Stimulated activated CD4-positive, alpha-beta T cell treated with anti-CD3 and anti-CD28 coated beads, Interleukin-15, amount 100 ng/mL, for 48 hours (primary cell): ENCODE measurements at places on chromosomes 3 and 15.

DNA sequence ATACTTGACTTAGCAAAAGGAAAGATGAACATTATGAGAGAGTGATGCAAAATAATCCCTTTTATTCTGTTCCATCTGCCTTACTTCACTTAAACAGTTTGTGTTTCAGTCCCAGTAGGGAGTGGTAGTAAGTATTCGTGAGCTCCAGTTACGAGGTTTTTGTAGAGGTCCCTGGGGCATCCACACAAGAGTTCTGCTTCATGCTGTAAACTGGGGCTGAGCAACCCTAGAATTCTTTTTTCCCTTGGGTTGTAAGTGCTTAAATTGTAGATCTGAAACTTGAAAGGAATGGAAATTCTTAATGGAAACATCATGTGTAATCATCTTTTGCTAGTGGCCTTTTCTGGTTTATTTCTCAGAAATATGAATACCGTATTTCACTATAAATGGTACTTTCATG, 79.5 kb downstream of the SEMA6D start:
- no peak for DNase-seq

- no peak for DNase-seq
Observed at GRCh38 chr3:64388886-64389285, 163.6 kb upstream of the PRICKLE2 start.

GRCh38 chr15:70479785-70480184, 283.6 kb downstream of the UACA start:
- DNase-seq, result no peak

- no peak for DNase-seq
Observed at GRCh38 chr15:50116477-50116876, 2.6 kb downstream of the ATP8B4 start.

DNA sequence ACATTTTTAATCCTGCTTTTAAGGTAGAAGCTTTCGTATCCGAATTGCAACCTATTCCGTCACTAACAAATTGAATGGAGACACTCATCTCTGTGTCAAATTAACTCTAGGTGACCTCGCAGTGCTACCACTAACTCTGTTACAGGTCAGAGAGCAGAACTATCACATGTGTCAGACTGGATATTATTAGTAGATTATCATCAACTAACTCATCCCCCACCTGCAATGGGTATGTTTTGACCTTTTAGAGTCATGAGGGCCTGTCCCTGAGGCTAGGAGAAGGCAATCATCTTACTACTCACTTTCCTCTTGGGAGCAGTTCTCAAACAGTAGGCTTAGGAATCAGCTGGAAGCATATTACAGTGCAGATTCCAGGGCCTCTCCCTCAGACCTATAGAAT, 2.0 kb downstream of the GLDN start:
- DNase-seq, result no peak

- DNase-seq, result no peak
Observed at GRCh38 chr3:119289404-119289770, 4.8 kb upstream of the ARHGAP31 start.

DNA sequence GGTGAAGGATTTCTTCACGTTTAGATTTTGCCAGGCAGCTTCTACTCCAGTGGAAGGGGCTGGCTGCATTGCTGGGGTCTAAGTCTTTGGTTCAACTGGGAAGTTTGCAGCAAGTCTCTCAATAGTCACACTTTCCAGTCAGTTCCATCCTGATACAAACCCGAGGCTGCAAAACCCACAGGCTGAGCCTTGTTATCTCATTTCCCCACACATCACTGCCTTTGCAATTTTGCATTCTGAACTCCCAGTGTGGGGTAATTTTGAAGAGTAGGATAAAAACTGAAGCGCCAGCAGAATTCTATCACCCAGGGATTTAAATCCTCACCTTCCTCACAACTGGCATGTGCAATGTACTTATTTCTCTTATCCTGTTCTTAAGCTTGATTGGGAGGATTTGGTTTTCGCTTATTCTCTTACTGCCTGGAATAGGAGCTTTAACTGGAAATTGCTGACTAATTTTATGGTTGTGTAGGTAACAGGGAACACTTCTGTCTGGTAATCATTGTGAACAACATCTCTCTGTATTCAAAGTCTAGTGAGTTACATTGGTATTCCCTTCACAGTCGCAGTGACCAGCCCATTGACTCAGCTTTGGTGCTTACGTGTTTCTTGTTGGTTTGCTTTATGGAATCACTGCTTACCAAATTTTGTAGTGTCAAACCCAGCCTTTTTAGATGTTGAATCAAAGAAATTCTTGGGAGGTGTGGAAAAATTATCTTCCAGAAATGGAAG, 142.0 kb upstream of the TOPAZ1 start:
- DNase-seq, result no peak

DNA sequence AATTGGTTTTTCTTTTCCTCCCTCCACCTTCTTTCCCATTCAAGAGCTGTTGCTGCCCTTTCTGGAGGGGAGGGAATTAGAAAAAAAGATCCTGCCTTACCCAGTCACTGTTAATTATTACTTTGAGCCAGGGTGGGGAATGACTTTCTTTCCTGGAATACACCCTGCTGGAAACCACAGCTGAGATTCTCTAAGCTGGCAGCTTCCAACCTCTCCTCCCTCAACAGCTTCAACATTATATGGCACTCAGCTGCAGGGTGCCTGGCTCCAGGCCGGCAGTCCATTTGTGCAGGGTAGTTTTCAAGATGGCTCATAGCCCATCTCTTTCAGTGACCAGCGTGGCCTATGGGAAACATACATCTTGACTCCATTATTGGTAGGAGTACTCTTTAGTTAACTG, 105.8 kb downstream of the UBE3A start:
- no peak for DNase-seq

- no peak for DNase-seq
Observed at GRCh38 chr3:82087958-82088357, 326.5 kb upstream of the GBE1 start.

DNA sequence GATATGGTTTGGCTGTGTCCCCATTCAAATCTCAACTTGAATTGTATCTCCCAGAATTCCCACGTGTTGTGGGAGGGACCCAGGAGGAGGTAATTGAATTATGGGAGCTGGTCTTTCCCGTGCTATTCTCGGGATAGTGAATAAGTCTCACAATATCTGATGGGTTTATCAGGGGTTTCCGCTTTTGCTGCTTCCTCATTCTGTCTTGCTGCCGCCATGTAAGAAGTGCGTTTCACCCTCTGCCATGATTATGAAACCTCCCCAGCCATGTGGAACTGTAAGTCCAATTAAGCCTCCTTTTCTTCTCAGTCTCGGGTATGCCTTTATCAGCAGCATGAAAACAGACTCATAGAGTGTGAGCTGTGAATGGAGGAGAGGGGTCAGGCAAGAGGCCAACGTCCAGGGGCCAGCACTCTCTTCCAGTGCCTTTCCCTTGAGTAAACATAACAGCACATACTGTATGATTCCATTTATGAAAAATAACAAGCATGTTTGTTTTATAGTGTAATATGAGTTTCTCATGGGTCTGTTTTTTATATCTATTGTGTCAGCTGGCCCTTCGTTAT, 16.3 kb upstream of the LCTL start:
- no peak for DNase-seq

DNA sequence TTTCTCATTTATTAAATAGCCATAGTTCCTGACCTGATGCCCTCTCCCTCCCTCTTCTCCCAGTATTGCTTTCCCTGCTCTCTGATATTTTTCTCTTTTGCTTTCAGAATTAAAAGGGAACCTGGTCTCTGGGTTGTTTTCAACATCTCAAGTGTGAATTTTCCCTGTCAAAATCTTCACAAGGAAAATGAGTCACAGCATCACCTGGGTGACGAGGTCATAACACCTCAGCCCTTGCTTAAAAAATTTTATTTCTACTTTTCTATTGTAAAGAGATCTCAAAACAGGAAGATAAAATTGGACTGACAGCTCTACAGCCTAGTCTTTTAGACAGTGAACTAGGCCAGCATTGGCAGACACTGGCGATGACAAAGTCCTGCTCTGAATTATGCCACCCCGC, 40.1 kb downstream of the GAP43 start:
- no peak for DNase-seq

DNA sequence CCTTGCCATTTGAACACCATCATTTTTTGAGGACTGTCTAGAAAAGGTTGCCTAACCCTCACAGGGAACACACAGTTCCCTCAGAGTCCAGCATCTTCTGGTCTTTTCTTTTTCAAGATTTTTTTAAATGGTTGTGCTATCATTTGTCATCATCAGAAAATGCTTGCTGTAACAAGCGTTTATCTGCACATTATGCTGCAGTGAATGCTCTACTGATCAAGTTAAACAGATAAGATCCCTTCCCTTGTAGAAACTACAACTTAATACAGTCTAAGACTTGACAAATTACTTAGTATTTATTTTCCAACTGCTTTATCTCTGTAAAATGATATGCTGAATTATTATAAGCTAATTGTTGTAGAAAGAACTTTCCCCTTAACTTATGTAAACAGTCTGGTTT, 11.9 kb upstream of the ALPK3 start:
- DNase-seq, result no peak

GRCh38 chr15:25410649-25411048, 28.2 kb downstream of the UBE3A start:
- no peak for DNase-seq

DNA sequence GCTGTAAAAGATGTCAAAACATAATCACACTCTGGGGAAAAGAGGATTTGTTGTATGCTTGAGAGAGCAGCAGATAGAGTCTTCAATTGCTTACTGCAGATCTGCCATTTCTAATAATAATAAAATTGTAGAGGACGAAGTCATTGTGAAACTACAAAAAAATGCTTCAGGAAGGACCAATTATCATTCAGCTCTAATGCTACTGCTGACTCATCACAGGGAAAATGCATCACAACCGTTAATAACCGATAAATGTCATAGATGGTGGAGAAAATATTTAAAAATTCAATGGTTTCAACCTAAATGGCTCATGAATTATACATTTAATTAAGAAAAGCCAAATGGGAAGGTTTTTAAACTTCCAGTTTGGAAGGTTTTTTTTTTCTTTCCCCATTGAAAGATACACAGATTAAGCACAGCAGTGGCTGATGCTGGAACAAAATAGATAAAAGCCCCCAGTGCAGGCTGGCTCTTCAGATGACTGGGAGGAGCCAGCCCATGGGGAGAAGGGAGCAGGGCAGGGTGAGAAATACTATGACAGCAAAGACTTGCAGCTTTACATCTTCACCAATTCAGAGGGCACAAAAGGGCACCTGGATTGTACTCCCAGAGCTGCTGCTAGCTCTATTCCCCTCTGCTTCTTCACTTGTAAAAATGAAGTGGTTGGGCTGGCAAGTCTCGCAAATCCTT, 196.1 kb downstream of the CNTN6 start:
- no peak for DNase-seq

DNA sequence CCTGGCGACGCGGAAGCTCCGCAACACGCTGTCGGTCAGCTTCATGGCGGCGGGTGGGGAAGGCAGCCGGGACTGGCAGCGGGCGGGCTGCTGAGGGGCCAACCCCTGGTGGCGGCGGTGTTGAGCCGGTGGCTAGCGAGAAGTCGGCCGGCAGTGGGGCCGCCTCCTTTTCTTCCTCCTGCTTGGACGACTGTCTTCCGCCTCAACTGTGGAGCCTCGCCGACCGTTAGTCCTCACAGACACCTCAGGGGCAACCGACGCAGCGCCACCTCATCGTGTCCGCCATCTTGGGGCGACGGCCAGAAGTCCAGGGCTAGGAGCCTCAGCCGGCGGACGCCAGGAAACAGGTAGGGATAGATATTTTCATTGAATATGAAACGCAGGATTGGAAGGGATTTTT, 875.1 kb downstream of the NSUN3 start:
- no peak for DNase-seq

DNA sequence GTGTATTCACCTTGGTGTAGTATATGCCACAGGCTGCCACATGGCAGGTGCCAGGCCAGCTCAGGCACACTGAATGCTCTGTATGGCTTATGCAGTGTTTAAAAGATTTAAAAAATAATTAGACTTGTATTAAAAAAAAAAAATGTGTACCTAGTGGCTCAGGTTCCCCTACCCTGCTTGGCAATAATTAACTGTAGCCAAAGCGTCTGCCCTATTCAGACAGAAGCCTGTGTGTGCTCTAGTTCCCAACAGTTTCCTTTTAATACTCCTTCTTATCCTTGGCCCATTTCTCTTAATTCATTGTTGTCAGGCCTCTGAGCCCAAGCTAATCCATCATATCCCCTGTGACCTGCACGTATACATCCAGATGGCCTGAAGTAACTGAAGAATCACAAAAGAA, 752.2 kb upstream of the CFAP20DC start:
- no peak for DNase-seq

DNA sequence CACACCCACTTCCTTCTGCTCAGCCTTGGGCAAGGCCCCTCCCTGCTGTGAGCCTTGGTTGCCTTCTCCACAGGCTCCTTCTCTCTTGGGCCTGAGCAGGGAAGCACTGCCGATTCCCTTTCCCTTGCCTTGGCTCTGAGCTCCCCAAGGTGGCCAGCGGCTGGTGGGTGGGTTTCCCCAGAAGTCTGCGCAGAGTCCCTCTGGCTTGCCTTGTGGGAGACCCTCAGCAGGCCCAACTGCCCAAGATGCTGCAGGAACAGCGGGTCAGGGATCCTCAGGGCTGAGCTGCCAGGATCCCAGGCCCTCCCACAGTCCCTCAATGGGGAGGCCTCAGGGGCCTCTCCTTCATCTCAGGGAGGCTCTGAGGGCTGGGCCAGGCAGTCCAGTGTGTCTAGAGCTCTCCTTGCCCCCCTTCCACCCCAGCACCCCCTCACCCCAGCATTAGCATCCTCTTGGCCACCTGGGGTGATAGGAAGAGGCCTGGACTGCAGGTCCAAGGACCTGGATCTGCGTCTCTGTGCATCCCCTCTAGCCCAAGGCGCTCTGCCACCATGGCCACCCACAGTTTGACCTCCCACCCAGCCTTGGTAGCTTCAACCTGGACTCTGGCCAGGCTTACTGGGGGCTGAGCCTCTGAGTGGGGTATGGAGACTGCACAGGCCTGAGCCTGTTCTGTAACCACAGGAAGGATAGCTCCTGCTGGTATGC, 68.6 kb downstream of the EXOG start:
- DNase-seq, result no peak

DNA sequence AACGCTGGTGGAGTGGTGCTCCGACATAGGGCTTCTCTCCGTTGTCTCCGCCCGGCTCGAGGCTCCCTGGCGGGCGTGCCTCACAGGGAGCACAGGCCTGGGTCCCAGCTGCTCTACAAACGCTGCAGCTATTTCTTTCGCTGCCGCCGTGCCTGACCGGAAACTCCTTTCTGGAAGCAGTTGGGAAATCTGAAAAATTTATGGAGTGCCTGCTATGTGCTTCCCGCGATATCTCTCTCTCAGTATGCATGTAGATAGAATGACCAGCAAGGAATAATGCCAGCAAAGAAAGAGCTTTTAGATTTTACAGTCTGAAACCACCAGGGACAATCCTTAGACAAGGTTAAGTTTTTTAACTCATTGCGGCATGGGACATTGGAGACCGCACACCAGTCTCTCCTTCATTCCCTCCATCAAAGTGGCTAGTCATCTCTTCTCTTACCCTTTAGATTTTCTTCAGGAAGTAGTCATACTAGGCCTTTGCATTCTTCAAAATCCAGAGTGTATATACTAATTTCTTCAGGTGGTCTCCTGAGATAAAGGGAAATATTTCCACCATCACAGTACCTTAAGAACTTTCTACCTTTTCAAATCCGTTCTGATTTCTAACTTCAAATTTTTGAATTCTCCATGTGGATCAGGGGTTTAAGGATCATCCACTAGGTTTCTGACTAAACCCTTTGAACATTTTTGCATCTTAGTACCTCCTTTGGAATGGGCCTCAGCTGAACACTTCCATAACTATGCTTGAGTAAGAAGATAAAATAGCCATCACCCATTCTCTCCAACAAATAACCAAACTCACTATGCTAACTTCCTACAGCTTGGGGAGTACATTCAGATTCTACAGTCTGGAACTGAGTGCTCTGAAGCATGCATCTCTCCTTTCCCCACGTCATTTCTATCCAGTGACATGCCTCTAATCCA, 1.1 kb upstream of the NPHP3 start:
- DNase-seq, result no peak

- no peak for DNase-seq
Observed at GRCh38 chr15:77738441-77739302, 106.0 kb upstream of the LINGO1 start.
